ENCODE measurements at places on chromosomes 2 and 18.

GRCh38 chr18:34971313-34971712, 69.9 kb upstream of the MAPRE2 start:
- DNase-seq, result no peak

DNA sequence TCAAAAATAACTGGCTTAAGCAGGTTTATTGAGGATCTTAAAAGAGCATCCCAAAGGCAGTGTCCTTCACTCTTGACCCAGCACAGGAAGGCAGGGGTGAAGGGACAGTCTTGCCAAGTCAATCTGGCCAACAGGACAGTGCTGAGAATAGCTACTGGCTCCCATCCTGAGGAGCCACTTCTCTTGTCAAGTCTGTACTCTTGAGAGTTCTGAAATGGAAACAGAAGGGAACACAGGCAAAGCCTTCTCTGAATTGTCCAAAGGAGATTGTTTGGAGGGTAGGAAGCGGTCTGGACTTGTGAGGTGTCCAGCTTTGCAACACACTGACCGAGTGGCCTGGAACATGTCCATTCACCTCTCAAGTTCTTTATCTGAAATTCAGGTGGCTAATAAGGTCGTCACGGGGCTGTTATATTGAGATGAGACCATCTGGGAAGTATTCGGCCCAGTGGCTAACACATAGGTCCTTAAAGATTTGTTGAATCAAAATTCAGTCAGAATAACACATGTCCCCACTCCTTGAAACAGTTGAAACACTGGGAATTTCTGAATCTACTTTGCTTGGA, 99.5 kb upstream of the FHL2 start:
- no peak for DNase-seq

- no peak for DNase-seq
These were observed 97.5 kb upstream of the FSHR start for GRCh38 chr2:49251766-49252165.

DNA sequence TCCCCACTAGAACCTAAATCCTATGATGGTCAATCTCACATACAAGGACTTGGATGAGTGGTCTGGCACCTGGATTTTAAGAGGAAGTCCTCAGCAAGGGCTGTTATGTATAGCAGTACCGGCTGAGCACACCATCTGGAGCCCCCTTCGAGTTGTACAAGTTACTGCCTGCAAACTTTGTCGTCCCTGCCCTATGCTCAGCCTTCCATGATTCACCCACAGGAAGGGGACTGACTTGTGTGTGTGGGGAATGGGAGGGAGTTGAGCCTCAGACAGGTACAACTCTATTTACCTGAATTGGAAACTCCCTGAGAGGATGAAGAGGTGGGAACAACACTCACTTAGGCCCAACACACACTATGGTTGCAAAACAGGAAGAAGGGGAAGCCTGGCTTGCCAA, 186.6 kb downstream of the MYO5B start:
- no peak for DNase-seq

DNA sequence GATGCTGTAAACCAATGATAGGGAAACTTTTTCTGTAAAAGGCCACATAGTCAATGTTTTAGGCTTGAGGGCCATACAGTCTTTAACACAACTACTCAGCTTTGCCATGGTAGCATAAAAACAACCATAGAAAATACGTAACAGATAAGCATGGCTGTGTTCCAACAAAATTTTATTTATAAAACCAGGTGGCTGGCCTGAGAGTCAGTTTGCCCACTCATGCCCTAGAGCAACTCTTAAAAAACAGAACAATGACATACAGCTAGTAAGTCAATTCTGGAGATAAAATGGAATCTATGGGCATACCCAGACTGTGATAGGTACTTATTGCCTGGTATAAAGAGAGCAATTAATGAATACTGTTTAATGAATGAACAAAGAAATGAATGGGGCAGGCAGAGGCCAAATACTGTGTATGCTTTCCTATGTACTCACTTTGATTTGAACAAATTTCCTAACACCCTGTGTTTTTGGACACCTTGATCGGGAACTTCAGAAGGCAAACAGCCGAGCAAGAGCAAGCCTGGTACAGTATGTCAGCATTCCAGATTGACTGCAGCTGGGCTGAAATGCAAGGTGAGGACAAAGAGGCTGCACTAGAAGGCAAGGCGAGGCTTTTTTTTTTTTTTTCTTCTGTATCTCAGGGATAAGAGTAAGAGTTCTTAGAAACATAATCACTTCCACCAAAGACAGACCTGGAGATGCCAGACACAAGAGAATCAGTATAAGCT, 315.3 kb downstream of the CLIP4 start:
- DNase-seq, result no peak

DNA sequence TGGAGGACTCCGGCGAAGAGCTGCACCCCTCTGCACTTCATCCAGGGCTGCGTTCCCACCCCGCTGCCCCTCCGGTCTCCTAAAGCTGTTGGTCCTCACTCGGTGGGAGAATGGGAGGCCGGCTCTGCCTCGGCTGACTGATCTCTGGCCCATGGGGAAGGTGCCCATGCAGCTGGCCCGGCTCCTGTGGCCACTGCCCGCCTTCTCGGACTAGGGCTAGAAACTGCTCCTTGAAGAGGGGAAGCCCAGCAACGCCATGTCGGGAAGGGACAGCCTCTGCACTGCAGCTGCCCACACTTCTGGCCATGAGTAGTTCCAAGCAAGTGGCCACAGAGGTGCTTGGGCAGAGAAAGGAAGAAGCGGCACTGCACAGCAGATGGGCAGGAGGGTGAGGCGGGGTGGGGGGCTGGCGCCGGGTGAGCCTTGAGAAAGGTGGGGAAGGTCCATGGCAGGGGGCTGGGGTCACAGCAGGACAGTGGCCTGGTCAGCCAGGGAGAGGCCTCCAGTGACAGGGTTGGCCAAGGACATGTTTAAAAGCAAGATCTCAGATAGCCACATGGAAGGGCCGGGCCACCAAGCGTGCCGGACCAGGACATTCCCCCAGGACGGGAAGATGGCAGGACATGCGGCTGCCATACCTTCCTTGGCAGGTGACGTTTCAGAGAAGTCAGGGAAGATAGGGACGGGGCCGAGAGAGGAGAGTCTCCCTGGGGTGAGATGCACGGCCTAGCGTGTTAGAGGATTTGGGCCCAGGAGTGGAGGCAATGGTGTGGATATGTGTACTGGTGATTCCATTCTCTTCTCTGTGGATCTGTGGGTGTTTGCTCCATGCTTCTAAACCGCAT, 158.8 kb upstream of the HDAC4 start:
- no peak for DNase-seq

- DNase-seq, result no peak
These were observed 243.8 kb downstream of the CYP26B1 start for GRCh38 chr2:71903841-71904240.

DNA sequence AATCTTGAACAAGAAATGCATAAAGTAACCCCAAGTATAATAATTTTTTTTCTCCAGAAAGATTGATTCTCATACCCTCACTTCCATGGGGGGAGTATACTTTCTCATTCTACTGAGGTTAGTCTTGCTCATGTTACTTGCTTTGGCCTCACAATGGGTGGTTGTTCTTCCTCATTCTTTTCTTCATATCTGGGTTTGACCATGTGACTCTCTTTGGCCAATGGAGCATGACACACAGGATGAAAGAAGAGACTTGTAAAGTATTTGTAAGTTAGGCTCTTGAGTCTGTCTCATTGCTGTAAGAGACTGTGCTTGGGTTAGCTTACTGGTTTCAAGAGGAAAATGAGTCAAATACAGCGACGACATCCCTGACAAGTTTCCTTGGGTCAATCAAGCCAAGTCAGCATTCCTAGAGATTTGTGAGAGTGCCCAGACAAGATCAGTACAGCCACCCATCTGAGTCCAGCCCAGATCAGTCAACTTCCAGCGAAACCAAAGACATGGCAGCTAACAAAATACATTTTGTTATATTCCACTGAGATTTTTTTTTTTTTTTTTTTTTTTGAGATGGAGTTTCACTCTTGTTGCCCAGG, 970.2 kb downstream of the BCL11A start:
- DNase-seq, result no peak

GRCh38 chr2:37243435-37243834, 12.0 kb downstream of the NDUFAF7 start:
- no peak for DNase-seq

DNA sequence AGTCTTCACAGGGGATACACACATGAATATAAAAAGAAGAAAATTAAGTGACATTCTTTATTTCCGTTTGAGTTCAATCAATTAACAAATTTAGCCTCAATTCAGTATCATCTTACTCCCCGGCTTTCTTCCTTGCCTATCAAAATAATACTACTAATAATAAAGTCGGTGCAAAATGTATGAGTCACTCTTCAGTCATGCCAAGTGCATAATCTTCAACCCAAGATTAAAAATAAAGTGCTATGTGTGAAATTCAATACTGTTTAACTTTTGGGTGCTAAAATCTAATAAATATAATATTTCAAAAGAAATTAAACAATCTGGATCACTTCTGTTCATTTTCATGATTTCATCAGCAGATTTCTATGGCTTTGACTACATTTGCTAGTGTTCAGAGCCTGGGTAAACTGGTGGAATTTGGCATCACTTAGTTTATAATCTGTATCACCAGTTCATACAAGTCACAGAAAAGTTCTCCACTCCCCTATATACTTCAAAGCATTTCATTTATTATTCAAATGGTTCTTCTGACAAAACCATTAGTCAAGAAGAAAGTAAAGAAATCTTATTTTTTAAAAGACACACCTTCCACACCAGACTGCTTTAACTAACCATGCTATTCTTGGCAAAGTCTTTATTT, 183.6 kb downstream of the THADA start:
- DNase-seq, result no peak

GRCh38 chr2:241949736-241950412, 80.3 kb downstream of the RTP5 start:
- DNase-seq, result no peak

DNA sequence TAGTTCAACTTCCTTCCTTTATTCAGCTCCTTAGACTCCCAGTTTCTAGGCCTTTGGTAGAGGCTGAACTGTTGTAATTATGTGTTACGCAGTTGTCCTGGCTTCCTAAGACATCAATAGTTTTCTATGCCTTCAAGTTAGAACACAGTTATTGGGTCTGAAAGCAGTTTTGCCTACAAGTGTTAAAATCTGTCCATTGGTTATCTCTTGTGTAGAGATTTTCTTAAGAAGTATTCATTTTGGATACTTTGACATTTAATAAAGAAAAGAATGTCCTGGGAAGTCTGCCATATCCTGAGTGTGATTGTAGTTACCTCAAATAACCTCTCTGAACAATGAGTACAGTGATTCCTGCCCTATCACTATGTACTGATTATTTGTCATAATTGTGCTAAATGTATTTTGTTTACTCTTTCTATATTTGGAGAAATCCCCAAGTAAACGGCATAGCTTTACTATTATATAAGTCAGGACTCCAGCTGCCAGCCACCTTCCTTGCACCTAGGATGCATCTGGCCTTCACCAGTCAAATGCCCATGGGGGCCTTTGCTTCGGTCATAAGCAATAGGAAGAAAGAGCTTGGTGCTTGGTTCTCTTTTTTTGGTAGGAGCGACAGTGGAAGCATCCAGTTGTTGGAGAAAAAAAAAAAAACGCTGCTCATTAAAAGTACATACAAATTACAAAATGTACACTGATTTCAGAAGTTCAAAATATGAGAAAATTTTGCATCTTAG, 449.5 kb upstream of the PKDCC start:
- no peak for DNase-seq

GRCh38 chr2:191233533-191233932, 11.7 kb upstream of the MYO1B start:
- DNase-seq, result no peak

- no peak for DNase-seq
These were observed 100.4 kb downstream of the SNTG2 start for GRCh38 chr2:1051075-1051474.

DNA sequence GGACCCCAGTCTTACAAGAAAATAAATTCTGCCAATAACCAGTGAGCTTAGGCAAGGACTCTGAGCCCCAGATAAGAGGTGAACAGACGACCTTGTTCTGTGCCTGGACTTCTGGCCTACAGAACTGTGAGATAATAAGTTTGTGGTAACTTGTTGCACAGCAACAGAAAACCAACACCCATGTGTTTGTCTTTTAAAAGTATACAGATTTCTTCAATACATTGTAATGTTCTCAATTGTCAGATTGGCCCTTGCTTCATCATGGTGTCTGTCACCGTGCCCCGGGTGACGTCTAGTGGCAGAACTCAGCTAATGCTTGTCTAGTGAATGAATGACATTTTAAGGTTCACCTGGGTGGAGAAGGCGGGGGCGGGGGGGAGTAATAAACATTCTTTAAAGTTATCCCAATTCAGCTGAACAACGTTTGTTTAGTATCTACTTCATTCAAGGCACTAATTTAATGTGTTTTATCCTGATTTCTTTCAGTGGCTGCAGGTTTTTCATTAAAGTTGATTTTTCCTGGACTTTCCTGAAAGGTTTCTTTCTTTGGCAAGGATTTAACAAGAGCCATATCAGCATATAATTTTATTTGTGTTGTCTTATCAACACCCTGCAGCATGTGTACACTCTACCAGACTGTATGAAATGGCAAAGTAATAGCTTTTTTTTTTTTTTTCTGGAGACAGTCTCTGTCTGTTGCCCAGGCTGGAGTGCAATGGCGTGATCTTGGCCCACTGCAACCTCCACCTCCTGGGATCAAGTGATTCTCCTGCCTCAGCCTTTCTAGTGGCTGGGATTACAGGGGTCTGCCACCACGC, 123.8 kb upstream of the DLX2 start:
- no peak for DNase-seq

- DNase-seq, result no peak
These were observed 1127.9 kb upstream of the CHAC2 start for GRCh38 chr2:52639692-52640091.

DNA sequence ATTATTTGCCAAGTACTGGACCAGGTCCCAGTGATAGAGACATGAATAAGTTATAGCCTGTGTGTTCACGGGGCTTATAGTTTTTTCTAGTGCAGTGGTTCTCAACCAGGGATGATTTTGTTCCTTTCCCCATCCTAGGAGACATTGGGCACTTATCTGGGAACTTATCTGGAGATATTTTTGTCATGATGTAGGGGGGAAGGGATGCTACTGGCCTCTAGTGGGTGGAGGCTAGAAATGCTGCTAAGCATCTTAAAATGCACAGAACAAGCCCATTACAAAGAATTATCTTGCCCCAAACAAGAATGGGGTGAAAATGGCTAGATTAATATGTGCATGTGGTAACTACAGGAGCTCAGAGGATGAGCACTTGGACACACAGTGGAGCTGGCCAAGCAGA, 75.2 kb downstream of the KLHL29 start:
- no peak for DNase-seq

DNA sequence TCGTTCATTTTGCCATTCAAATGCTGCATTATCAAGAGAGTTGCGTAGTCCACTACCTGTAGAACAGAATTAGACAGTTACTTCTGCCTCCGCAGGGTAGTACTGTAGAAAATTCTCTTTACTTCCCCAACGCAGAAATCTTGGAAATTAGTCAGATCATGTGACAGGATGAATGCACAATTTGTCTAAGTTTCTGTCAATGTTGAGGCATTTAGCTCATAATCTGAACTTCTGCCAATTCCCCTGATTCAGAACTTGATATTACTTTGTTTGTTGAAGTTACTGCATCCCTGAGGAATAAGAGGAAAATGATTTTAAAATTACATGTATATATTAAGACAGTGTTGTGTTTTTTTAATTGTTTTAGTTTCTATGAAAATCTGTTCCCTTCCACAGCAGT, 83.4 kb downstream of the TTC27 start:
- DNase-seq, result no peak
